ENCODE measurements at places on chromosomes 4 and X.

DNA sequence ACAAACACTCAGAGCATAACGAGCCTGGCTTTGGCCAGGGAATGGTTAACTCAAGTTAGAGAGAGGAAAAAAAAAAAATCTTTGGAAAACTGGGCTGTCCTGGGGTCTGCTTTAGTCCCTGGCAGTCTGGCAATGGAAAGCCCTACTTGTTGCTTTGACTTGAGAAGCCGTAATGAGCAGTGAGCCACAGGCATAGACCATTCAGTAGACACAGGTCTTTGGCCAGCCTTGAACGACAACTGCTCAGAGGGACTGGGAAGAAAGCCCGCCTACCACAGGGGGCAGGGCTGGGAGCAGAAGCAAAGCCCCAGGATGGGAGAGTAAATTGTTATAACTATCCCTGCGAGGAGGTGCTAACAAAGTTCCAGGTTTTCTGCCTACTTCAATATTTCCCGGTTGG is 25.9 kb downstream of the SLC25A43 start:
- H3K27ac ChIP-seq: no peak overlapping the region
- peaks cover 8% of the 10 kb centered on the region for H3K36me3 ChIP-seq

DNA sequence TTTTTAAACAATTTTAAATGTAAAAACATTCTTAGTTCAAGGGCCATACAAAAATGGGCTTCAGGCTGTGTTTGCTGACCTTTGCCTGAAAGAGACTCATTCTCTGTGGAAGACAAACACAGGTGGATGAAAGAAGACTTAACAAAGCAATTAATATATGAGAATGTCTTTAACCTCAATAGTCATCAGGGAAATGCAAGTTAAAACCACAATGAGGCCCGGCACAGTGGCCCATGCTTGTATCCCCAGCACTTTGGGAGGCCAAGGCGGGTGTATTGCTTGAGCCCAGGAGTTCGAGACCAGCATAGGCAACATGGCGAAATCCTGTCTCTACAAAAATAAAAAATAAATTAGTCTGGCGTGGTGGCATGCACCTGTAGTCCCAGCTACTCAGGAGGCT is 7.1 kb upstream of the SMARCA1 start:
- H3K36me3 ChIP-seq: no peaks in the 10 kb centered on the region
- no peak overlapping the region for H3K27ac ChIP-seq
- H3K4me1 ChIP-seq: no peaks in the 10 kb centered on the region
- DNase-seq: no peak

- H3K4me3 ChIP-seq: no peak overlapping the region
- no peaks in the 10 kb centered on the region for H3K36me3 ChIP-seq
- H3K4me1 ChIP-seq: no peaks in the 10 kb centered on the region
- H3K27me3 ChIP-seq: no peaks in the 10 kb centered on the region
- H3K27ac ChIP-seq: no peak overlapping the region
- DNase-seq: no peak
Measured at GRCh38 chrX:5086388-5086787, 1142.3 kb downstream of the NLGN4X start.

DNA sequence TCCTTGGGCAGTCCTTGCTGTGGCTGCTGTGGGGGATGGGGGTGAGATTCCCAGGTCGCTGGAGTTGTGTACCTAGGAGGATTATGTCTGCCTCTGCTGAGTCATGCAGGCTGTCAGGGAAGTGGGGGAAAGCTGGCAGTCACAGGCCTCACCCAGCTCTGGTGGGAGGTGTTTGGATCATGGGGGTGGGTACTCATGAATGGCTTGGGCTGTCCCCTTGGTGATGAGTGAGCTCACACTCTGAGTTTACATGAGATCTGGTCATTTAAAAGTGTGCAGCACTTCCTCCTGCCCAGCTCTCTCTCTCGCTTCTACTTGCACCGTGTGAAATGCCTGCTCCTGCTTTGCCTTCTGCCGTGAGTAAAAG is 24.6 kb upstream of the PDLIM3 start:
- H3K27ac ChIP-seq: no peak overlapping the region
- H3K36me3 ChIP-seq: peaks cover 27% of the 10 kb centered on the region
- H3K27me3 ChIP-seq: no peaks in the 10 kb centered on the region
- no peaks in the 10 kb centered on the region for H3K4me1 ChIP-seq

- no peak overlapping the region for H3K27ac ChIP-seq
- no peaks in the 10 kb centered on the region for H3K27me3 ChIP-seq
- peaks cover 11% of the 10 kb centered on the region for H3K36me3 ChIP-seq
- H3K4me1 ChIP-seq: no peaks in the 10 kb centered on the region
- H3K4me3 ChIP-seq: no peak overlapping the region
- DNase-seq: no peak
Measured at GRCh38 chr4:126869967-126870366, 762.8 kb upstream of the INTU start.

DNA sequence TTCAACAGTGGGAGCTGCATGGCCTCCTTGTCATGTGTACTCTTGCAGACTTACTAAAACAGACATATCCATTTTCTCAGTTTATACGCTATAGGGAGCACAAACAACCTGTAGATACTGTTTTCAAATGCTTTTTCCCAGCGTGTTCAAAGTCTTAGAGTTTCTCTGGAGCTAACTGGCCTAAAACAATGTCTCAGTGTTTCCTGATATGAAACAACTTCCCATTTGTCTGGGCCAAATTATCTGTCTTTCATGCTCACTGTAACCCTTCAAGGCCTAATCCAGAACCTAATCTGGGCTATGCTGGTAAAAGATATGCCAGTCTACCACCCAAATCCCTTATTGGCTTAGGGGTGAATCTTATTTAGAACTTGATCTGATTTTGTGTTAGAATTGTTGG is 38.8 kb downstream of the RAB40A start:
- H3K27ac ChIP-seq: no peak overlapping the region
- DNase-seq: no peak
- no peaks in the 10 kb centered on the region for H3K27me3 ChIP-seq
- peaks cover 4% of the 10 kb centered on the region for H3K36me3 ChIP-seq

DNA sequence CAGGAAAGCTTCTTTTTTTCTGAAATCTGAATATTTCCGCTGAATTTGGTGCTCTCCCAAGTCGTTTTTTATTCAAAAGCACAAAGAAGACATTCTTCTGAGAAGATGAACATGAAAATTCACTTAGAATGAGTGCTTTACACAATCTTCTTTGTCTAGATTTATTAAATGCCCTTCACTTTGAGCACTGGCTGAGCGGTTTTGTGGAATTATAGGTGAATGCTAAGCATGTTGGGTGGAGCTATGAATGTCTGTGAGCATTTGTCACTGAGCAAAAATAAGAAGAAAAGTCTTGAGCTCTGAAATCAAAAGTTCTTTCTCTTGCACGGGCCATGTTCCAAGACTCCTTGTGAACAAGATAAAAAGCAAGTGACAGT is 13.1 kb downstream of the GASK1B start:
- no peak for DNase-seq
- no peaks in the 10 kb centered on the region for H3K36me3 ChIP-seq
- no peaks in the 10 kb centered on the region for H3K27me3 ChIP-seq
- no peaks in the 10 kb centered on the region for H3K4me1 ChIP-seq
- H3K4me3 ChIP-seq: no peak overlapping the region

GRCh38 chrX:121902463-121902862 is 855.1 kb downstream of the GLUD2 start:
- H3K4me3 ChIP-seq: no peak overlapping the region
- peaks cover 3% of the 10 kb centered on the region for H3K4me1 ChIP-seq
- H3K36me3 ChIP-seq: no peaks in the 10 kb centered on the region
- H3K27ac ChIP-seq: no peak overlapping the region
- DNase-seq: no peak
- no peaks in the 10 kb centered on the region for H3K27me3 ChIP-seq

- H3K27me3 ChIP-seq: no peaks in the 10 kb centered on the region
- peaks cover 12% of the 10 kb centered on the region for H3K36me3 ChIP-seq
- no peaks in the 10 kb centered on the region for H3K4me1 ChIP-seq
- H3K27ac ChIP-seq: no peak overlapping the region
- H3K4me3 ChIP-seq: no peak overlapping the region
Measured at GRCh38 chr4:7821245-7822136, 118.2 kb downstream of the AFAP1 start.

- no peaks in the 10 kb centered on the region for H3K4me1 ChIP-seq
- no peak overlapping the region for H3K4me3 ChIP-seq
- DNase-seq: no peak
Measured at GRCh38 chr4:120844528-120844921, 78.0 kb downstream of the PRDM5 start.

GRCh38 chr4:68299492-68300457 is 50.1 kb downstream of the YTHDC1 start:
- H3K36me3 ChIP-seq: no peaks in the 10 kb centered on the region
- no peak overlapping the region for H3K27ac ChIP-seq
- no peak overlapping the region for H3K4me3 ChIP-seq
- peaks cover 1% of the 10 kb centered on the region for H3K27me3 ChIP-seq

- peak overlapping the region; percentile 5 for H3K4me3 ChIP-seq
- no peak for DNase-seq
- peaks cover 7% of the 10 kb centered on the region for H3K4me1 ChIP-seq
- peaks cover 4% of the 10 kb centered on the region for H3K36me3 ChIP-seq
- no peaks in the 10 kb centered on the region for H3K27me3 ChIP-seq
- no peak overlapping the region for H3K27ac ChIP-seq
Measured at GRCh38 chr4:162115333-162115732, 48.5 kb downstream of the FSTL5 start.

DNA sequence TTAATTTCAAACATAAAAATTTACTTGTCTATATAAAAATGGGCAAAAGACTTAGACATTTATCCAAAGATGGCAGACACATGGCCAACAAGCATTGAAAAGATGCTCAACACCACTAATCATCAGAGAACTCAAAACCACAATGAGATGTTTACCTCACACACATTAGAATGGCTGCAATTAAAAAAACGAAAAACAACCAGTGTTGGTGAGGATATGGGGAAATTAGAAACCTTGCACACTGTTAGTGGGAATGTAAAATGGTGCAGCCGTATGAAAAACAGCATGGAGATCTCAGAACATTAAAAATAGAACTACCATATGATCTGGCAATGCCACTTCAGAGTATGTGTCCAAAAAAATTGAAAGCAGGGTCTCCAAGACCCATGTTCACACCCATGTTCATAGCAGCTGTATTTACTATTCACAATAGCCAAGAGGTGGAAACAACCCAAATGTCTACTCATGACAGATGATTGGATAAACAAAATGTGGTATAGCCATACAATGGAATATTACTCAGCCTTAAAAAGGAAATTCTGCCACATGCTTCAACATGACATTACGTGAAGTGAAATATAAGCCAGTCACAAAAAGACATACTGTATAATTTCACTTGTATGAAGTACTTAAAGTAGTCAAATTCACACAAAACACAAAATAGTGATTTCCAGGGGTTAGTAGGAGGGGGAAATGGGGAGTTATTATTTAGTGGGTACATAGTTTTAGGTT is 146.2 kb downstream of the SOWAHB start:
- H3K36me3 ChIP-seq: peaks cover 71% of the 10 kb centered on the region
- no peak overlapping the region for H3K27ac ChIP-seq
- no peaks in the 10 kb centered on the region for H3K27me3 ChIP-seq
- no peak overlapping the region for H3K4me3 ChIP-seq
- H3K4me1 ChIP-seq: no peaks in the 10 kb centered on the region

GRCh38 chr4:32503241-32503640 is 1783.1 kb downstream of the PCDH7 start:
- no peaks in the 10 kb centered on the region for H3K27me3 ChIP-seq
- DNase-seq: no peak
- no peaks in the 10 kb centered on the region for H3K36me3 ChIP-seq
- H3K4me1 ChIP-seq: no peaks in the 10 kb centered on the region
- H3K27ac ChIP-seq: no peak overlapping the region

GRCh38 chr4:38076153-38076669 is 116.0 kb downstream of the PTTG2 start:
- H3K4me3 ChIP-seq: no peak overlapping the region
- no peaks in the 10 kb centered on the region for H3K4me1 ChIP-seq
- no peaks in the 10 kb centered on the region for H3K27me3 ChIP-seq
- no peak overlapping the region for H3K27ac ChIP-seq
- no peak for DNase-seq
- peaks cover 6% of the 10 kb centered on the region for H3K36me3 ChIP-seq

GRCh38 chrX:153601511-153602110 is 2.7 kb upstream of the CCNQ start:
- no peak for DNase-seq
- peaks cover 8% of the 10 kb centered on the region for H3K36me3 ChIP-seq
- H3K4me1 ChIP-seq: no peaks in the 10 kb centered on the region
- no peaks in the 10 kb centered on the region for H3K27me3 ChIP-seq

DNA sequence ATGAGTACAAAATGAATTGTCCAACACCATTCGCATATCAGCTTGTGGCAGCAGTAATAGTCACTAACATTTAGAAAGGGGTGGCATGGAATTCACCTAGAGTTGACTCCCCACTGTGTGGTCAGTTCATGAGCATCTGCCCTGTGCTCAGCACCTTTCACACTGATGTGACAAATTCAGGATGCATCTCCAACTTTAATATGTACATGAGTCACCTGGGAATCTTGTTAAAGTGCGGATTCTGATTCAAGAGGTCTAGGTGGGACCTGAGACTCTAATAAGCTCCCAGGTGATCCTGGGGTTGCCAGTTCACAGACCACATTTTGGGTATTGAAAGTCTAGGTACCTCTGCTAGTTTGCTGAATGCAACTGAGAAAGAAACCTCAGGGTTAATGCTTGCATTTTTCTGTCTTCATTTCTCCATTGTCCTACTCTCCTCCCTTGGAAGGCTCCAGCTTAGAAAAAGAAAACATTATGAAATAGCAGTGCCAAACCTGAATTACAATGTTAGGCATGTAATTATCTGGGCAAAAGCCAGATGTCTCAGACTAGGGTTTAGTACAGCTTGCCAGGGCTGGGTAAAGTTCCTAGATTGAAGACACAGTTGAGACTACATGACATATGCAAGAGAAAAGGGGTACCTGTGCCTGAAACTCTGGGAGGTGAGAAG is 32.7 kb downstream of the TMSB4X start:
- no peaks in the 10 kb centered on the region for H3K27me3 ChIP-seq
- no peaks in the 10 kb centered on the region for H3K36me3 ChIP-seq
- no peak overlapping the region for H3K27ac ChIP-seq

DNA sequence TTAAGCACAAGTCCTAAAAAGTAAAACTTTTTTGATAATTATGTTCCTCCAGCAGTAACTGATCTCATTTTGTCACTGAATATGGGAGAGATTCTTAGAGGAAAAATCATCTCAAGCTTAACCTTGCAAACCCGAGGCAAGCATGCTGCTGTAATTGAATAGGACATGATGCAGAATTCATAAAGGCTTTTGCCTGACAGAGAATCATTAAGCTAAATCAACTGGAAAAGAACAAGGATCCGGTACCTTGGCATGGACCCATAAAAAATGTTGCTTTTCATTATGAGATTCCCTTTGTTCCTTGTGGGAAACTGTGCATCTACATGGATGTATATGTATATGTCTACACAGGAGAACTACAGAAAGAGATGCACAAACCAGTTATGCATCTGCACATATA is 149.1 kb downstream of the PAPSS1 start:
- DNase-seq: no peak
- no peaks in the 10 kb centered on the region for H3K36me3 ChIP-seq
- H3K4me1 ChIP-seq: no peaks in the 10 kb centered on the region
- H3K4me3 ChIP-seq: no peak overlapping the region
- no peaks in the 10 kb centered on the region for H3K27me3 ChIP-seq

DNA sequence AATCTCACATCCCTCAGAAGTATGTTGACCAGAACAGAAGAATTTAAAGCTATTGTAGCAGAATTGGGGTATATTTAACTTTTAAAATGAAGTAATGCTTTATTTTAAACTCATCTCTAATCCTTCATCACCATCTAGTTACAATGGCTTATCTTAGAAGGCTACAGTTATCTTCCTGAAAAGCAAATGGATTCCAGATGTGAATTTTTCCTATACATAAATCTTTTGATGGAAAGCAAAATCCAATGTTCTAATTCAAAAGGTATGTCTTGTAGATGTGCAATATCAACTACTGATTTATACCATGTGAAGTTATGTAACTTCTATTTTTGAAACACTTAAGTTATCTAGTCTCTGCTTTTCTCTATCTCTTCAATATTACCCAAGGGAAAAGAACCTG is 47.6 kb downstream of the CCNG2 start:
- peaks cover 5% of the 10 kb centered on the region for H3K4me1 ChIP-seq
- H3K36me3 ChIP-seq: no peaks in the 10 kb centered on the region
- H3K27me3 ChIP-seq: no peaks in the 10 kb centered on the region
- no peak overlapping the region for H3K4me3 ChIP-seq

All from H9 (cell line).